ENCODE measurements at places on chromosomes 12 and 14.

- DNase-seq, result no peak
- no peaks in the 10 kb centered on the region for H3K4me1 ChIP-seq
- H3K36me3 ChIP-seq, result peaks cover 17% of the 10 kb centered on the region
- H3K4me3 ChIP-seq, result no peak overlapping the region
- H3K27ac ChIP-seq, result no peak overlapping the region
These were observed 34.9 kb downstream of the LRTM2 start for GRCh38 chr12:1855241-1855640.

GRCh38 chr14:24456980-24457379 lies 14.4 kb upstream of the SDR39U1 start:
- H3K36me3 ChIP-seq, result peaks cover 28% of the 10 kb centered on the region
- H3K27ac ChIP-seq, result no peak overlapping the region
- no peak for DNase-seq
- no peak overlapping the region for H3K4me3 ChIP-seq
- peaks cover 10% of the 10 kb centered on the region for H3K27me3 ChIP-seq

- no peaks in the 10 kb centered on the region for H3K36me3 ChIP-seq
- H3K27ac ChIP-seq, result peak overlapping the region; percentile 33
- DNase-seq, result no peak
These were observed 58.3 kb upstream of the EEA1 start for GRCh38 chr12:92987362-92987761.

GRCh38 chr12:122190842-122191668 lies 8.1 kb downstream of the LRRC43 start:
- H3K27ac ChIP-seq, result no peak overlapping the region
- H3K36me3 ChIP-seq, result peaks cover 4% of the 10 kb centered on the region
- peak; percentile 86 for DNase-seq
- no peaks in the 10 kb centered on the region for H3K27me3 ChIP-seq

DNA sequence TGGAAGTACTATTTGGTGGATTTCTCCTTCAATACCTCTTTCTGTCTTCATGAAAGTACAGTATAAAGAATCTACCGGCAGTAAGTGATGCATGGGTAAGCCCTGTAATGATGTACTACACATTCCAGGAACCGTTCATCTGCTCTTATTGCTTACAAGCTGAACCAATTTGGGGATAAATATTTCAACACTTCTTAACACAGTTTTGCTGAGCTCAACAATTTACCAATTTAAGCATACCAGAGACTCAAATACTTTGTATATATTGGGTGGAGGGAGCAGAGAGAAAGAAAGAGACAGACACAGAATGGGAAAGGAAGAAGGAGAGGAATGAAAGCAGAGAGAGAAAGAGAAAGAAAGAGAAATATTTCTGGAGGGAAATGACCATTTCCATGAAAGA lies 821.1 kb upstream of the FLRT2 start:
- no peak for DNase-seq
- H3K27ac ChIP-seq, result no peak overlapping the region
- no peak overlapping the region for H3K4me3 ChIP-seq
- peaks cover 15% of the 10 kb centered on the region for H3K4me1 ChIP-seq
- no peaks in the 10 kb centered on the region for H3K36me3 ChIP-seq

DNA sequence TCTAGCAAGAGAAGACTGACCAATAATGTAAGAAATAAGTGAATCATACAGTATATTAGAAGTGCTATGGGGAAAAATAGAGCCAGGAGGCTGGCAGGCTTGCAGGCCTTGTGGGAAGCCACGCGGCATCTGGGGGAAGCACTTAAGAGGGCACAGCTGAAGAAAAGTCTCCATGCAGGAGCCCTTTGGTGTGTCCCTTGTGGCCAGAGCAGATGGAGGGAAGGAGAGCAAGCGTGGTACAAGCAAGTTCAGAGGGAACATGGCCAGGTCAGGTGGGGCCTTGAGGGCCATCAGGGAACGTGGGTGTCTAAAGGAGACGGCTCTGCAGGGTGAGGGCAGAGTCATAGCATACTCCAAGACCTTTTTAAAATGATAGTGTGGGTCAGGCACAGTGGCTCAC lies 51.7 kb downstream of the LRRC74A start:
- H3K27ac ChIP-seq, result no peak overlapping the region
- H3K27me3 ChIP-seq, result peaks cover 4% of the 10 kb centered on the region
- peaks cover 9% of the 10 kb centered on the region for H3K36me3 ChIP-seq
